ENCODE measurements at places on chromosomes 1 and 21.

DNA sequence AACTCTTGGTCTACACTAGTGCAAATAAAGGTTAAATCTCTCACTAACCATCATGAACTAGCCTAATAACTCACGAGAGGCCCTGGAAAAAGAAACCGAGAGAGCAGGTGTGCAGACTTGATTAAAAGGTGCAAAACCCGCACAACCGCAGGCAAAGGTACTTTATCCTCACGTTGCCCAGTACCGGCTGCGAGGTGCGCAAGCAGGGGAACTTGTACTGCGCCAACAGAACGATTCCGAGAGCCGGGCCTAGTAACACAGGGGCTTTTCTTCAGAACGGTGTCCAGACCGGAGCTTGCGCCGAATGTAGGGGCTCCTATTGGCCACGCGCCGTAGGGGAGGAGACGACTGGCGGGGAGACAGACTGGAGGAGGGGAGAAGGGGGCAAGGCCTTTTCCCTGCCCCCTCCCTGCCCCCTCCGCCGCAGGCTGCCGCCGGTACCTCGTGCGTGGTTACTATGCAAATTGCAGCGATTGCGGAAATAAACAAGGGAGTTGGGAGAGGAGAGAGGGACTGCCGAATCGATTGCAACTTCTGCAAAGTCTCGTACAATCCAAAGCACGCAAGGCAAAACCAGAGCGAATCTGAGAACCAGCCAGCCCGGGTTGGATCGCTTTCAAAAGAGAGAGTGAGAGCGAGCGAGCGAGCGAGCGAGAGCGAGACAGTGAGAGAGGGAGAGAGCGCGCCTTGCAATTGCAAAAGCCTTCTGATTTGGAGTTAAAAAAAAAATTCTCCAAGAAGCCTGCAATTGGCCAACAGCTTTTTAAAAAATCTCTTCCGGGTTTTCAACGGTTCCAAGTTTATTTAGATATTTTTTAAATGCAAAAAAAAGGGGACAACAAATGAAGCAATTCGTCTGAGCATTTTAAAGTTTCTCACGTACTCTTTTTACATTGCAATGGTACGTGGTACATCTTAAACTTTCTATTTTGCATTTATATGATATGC, 5.4 kb upstream of the NFIA start:
- DNase-seq: peak; percentile 56

GRCh38 chr1:91680556-91681155, 180.0 kb downstream of the CDC7 start:
- no peak for DNase-seq

DNA sequence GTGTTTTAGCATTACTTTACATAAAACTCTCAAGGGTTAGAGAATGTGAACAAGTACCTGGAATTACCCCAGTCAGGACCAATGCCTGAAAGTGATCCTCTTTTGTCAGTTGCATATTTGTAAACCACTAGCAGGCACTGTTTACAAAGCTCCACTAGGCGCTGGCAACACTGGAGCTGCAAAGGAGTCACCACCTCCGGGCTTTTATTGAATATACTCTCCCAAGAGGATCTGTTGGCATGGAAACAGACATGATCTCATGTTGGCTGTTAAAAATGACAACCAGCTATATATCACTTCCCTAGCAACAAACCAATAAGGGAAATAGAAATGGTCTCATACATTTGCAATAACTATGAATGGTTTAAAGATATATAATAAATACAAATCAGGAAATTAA, 116.0 kb downstream of the TTLL7 start:
- no peak for DNase-seq

- DNase-seq: no peak
Observed at GRCh38 chr1:177897998-177898654, 71.7 kb downstream of the SEC16B start.

- DNase-seq: no peak
Observed at GRCh38 chr1:26081267-26082019, 14.0 kb upstream of the TRIM63 start.

DNA sequence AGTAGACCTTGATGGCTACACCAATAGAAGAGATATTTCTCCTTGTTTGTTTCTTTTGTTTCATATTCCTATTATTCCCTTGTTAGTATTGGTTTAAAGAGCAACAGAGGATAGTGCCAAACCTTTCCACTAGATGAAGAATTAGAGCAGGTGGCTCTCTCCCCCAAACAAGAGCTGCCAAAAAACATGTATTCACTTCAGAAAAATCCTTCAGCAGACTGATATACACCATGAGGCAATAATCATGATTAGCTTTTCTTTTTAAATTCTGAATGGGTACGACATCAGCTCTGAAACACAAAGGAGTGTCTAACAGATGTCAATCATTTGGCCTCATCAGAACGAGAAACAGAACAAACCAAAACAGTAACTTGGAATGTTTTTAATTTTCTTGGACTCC, 67.3 kb upstream of the MAP10 start:
- no peak for DNase-seq

GRCh38 chr1:40919475-40920011, 57.4 kb upstream of the CITED4 start:
- DNase-seq: no peak

DNA sequence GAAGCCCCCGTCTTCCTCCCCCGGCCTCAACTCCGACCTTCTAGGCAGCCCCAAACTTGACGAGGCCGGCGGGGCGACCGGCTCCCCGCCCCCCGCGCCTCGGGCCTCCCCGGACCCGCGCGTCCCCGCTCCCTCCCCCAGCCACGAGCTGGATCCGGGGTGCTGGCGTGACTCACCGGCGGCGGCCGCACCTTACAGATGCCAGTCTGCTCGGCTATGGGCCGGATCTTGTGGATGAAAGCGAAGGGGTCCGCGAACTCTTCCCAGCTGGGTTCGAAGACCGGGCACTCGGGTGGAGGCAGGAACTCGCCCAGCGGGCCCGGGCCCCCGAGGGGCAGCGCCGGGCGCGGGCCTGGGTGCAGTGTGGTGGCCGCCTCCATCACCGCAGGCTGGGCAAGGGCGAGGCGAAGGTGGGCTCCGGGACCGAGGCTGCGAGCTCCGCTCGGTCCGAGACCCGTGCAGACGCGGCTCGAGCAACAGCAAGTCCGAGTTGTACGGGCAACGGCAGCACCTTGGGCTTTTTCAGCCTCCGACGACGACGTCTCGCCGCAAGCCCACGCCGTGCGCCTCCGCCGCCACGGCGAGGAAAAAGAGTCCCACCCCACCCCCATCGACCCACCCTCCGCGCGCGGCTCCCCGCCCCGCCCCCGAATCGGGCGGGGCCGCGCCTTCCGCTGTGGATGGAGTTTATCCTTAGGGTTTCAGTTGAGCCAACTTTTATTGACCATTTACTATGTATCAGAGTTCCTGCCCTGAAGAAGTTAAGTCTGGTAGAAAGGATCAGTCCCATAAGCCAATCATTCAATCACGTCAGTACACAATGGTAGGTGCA, at the start of gene KDM5B:
Gene KDM5B (minus strand): TSS at position 496 of the 832 bp plus-strand sequence. CDS start 116 bp downstream, at position 380.
- peak; percentile 37 for DNase-seq

- DNase-seq: no peak
Observed at GRCh38 chr1:53547231-53547790, 88.1 kb downstream of the DMRTB1 start.

- no peak for DNase-seq
Observed at GRCh38 chr21:28699186-28699585, 293.5 kb downstream of the LTN1 start.

DNA sequence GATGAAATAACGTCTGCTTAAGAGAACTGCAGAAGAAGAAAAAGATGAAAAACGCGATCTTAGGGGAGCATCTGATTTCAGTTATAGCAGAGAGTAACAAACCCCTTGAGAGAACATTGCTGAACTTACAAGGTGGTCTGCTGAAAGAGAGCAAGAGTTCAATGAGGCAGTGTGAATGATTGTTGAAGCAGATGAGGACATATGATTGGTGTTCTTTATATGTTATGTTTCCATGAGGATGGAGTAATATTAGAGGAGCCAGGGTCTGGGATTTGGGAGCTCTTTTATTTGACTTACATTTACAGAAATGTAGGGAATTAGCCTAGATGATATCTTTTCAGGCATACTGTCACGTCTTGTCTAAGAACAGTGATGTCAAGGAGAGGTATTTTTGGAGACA, 1302.0 kb downstream of the KCNT2 start:
- DNase-seq: no peak

DNA sequence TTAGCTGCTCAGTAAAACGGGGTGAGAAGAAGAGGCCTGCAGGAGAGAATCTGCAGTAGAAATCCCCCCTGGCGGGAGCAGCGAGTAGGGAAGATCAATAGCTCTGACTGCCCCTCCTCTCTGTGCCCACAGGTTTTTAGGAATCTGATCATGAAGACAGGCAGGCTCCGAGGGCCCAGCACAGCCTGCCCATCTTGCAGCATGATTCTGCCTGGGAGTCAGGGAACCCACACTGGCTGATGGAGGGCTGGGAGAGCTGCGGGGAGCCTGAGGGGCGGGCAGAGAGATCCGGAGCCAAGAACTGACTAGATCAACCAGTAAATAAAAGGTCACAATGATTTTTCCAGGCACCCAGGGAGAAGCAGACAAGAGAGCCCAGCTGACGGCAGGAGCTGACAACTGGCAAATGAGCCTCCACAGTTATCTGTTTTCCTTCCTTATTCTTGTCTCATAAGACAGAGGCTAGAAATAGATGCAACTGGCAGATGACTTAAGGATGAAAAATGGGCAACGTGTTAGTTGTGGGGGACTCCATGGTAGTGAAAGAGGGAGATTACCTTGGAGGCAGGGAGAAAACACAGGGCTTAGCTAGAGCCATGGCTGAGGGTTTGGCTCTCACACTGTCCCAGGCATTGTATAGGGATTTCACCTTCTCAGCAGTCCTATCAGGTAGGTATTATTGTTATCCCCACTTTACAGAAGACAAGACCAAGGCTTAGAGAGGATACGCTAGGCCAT, 116.2 kb downstream of the PLXNA2 start:
- DNase-seq: no peak

GRCh38 chr1:204875255-204875654, 4.6 kb downstream of the NFASC start:
- DNase-seq: no peak

DNA sequence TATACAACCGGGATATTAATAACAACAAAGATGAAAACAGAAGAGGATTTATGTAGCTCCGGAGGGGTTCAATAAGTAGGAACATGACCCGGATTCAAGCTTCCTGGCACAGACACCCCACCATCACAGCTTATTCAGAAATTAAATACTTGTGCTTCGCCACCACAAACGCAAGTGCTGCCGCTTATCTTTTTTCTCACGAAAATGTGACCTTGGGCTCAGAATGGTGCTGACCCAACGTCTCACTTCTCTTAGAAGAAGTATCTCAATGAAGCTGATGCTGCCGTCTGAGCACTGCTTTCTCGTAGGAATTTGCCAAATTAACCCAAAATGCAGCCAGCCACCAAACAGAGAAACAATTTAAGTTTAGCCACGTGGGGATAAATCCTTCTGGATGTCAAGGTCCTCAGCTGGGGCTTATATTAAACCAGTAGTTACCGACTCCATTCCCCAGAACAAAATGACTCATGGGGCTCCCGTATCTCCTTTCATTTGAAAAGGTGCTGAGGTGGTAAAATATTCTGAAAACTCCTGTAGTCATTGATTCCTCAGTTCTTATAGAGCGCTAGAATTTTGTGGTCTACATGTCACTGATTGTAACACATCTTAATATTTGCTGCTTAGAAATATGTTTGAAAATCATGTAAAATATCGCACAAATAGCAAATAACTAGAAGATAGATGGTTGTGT, 466.7 kb downstream of the SMYD3 start:
- no peak for DNase-seq

DNA sequence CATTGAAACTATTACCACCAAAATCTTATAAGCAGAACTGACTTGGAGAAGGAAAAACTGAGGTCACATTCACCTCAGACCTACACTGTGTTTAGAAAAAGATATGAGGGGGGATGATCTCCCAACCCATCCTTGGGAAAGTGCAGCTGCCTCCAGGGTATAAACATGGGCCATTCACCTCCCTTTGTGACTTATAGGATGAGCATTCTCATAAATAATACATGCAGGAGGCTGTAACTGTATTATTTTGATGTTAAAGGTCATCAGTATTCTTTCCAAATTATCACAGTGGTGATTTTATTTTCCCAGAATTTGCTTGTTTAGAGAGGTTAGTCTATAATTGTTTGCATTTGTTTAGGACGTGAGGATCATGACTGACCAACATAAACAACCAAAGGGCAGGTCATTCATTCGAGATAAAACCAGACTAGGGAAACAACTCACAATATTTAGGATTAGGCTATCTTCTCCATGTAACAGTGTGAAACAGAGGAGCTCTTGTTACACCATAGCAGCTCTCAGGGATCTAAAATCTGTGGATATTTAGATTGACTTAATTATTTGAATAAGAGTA, 109.2 kb upstream of the NR5A2 start:
- DNase-seq: no peak

- no peak for DNase-seq
Observed at GRCh38 chr1:213573648-213574009, 414.1 kb upstream of the PROX1 start.

GRCh38 chr21:44994047-44994694, 54.3 kb downstream of the SLX9 start:
- no peak for DNase-seq

GRCh38 chr1:221612047-221612777, 129.7 kb downstream of the DUSP10 start:
- no peak for DNase-seq

DNA sequence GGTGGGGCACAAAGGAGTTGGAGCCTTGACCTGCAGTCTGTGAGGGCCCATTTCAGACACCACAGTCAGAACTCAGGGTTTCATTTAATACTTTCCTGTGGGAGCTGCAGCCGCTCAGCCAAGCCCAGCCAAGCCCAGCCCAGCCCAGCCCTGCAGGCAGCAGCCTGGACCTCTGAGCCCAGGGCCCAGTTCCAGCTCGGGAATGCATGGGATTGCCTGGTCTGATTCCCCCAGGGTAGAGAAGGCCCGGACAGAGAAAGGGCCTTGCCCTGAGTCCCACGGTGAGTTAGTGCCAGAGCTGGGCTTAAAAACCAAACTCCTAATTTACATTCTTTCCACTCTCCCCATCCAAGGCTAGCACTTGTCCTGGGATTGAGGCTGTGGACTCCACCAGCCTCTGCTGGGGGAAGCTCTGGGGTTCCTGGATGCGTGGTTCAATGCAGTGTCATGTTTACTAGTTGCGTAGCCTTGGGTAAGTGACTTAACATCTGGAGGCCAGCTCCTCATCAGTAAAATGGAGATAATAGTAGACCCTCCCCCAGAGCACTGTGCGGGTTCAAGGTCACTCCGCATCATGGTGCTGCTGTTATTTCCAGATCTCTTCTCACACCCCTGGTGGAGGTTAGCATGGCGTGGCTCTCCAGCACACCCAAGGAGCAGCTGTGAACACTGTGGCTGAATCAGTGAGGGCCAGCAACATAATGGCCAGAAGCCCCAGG, 29.2 kb upstream of the PKP1 start:
- DNase-seq: no peak

DNA sequence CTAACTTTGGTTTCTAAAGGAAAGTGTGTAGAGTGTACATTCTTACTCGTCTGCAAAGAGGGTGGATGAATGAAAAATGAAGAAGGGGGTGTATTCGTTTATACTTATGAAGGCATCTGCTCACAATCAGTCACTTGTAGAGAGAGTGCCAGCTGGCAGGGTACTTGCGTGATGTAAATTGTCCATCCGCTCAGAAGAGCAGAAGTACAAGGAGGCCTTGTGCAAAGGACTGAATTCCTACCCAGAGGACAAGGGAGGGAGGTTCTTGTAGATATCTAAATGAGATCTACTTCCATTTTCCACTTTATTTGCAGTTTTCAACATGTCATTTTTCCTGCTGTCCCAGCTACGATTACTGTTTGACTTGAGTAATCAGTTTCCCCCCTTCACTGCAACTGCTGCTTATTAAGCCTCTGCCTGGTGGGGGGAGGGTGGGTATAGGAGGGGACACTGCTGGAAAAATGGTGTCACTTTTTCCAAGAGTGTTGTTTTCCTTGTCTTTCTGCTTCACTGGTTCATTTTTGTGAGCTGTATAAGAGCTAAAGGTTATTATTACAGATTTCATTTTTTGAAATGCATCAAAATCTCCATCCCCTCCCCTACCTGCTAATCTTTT, 67.3 kb downstream of the LAMC1 start:
- no peak for DNase-seq

Data from Kasumi-1 (cell line).